NCI-H1092 (cell line): ENCODE measurements at places on chromosomes 6 and 20.

DNA sequence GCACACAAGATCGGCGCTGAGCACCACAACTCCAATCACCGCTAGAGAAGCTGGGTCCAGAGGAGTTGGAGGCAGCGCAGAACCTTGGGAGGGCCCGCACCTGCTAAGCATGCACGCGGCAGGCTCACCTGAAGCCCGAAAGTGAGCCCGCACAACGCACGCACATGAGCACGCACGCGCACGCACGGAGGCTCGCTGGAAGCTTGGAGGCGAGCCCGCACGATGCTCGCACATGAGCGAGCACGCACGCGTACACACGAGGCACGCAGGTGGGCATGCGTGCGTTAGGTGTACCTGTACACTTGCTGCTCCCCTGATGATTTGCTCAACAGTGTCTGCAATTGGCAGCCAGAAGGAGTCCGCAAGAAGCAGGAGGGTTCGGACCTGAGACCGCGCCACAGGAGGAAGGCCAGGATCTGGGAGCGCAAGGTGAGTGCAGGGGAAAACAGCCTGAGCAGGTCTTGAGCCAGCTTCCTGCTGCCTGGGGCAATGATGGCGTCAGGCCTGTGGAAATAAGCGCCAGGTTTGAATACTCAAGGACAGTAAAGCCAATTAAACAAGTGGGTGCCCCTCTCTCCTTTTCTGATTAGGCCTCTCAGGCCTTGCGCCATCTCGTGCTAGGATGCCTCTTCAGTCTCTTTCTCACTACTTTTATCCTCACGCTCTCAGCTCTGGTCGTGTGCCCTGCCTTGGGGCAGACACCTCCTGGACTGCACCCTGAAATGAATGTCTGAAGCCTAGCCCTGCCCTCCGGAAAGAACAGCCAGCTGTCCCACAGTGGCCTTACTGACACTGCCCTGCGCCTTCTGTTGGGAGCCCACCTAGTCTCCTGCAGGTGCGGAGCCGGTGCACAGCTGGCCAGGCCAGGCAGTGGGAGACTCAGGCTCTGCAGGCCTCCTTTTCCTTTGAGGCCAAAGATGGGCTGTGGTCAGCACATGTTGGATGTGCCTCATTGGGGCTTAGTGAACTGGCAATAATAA is 340.4 kb downstream of the CDC5L start:
- DNase-seq: no peak

GRCh38 chr20:33415948-33416347 is 14.6 kb upstream of the CDK5RAP1 start:
- DNase-seq: peak; percentile 13

GRCh38 chr6:113848811-113849210 is 8.3 kb upstream of the MARCKS start:
- no peak for DNase-seq

DNA sequence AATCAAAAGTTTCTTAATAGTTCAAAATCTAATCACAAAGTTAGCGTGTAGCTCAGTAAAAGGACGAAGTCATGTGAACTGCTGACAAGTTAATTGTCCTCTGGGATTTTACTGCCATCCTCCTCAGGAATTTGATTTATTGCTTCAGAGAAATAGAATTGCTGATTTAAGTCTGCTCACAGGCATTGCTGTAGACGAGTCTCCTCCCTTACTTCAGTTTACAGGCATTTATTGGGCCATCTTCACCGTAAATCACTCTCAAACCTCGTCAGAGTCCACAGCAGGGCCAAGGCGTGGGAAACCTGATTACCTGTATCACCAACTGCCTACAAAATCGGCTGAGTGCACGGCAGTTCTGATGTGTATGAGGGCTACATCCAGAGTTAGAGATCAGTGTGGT is 119.1 kb upstream of the PDE10A start:
- DNase-seq: no peak

- DNase-seq: no peak
Observed at GRCh38 chr6:144597511-144597910, 312.4 kb downstream of the UTRN start.

DNA sequence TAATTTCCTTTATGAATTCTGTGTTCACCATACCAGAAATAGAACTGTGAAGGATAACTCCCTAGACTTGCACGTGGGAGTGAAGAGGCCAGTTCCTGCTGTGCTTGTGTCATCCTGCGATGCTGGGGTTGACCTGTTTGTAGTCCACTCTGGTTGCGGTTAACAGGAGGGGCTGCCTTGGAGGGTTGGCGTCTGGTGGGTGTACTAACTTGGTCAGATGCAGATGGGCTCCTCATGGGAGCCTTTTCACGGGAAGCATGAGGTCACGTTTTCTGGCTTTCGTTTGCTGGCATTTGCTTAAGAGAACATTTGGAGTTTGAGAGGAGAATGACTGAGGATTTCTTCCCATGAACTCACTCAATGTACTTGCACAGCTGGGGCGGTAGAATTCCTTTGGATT is 41.2 kb downstream of the IGF2R start:
- DNase-seq: no peak

DNA sequence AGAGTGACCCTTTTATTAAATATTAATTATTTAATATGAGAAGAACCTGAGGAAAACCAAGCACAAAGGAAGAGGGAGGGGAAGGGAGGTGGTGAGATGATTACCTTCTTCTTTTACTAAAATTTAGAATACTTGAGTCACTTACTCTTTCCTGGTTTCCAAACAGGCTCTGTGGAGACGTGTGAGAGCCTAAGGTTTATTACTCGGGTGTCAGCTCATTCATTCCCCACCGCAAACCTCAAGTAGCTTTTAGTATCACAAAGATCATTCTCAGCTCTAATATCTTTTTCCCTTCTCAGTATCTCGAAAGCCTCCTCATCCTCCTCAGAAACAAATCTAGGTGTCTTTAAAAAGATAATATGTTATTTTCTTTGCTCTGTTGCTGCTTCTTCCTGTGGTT is 497.2 kb upstream of the JARID2 start:
- no peak for DNase-seq

DNA sequence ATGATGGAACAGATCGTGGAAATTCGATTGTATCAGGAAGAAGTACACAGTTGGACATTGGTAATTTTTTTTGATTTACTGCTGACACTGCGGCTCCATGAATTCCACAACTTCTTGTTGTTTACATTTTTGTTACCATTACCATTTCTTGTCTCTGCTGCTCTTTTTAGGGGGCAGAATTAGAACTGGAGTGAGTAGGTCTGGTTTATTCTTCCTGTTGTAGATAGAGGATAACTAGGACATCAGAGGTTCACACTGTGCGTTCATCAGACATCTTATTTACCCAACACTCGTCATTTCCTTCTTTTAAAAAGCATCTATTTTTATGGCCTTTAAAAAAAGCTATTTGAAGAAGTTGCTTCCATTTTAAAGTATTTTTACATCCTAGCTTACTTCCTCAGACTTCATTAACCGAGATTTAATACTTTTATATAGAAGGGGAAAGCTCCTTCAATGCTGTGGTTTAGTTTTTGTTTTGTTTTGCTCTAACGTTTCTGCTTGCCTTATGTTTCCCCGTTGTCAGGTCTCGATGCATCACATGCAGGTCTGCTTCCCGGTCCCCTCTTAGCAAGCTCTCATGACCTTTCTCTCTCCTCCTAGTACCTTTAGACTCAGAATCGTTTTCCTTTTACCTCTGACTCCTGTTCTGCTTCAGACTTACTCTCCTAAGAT is 139.1 kb downstream of the ARID1B start:
- no peak for DNase-seq

- no peak for DNase-seq
Observed at GRCh38 chr6:44854712-44855443, 467.4 kb downstream of the CDC5L start.

DNA sequence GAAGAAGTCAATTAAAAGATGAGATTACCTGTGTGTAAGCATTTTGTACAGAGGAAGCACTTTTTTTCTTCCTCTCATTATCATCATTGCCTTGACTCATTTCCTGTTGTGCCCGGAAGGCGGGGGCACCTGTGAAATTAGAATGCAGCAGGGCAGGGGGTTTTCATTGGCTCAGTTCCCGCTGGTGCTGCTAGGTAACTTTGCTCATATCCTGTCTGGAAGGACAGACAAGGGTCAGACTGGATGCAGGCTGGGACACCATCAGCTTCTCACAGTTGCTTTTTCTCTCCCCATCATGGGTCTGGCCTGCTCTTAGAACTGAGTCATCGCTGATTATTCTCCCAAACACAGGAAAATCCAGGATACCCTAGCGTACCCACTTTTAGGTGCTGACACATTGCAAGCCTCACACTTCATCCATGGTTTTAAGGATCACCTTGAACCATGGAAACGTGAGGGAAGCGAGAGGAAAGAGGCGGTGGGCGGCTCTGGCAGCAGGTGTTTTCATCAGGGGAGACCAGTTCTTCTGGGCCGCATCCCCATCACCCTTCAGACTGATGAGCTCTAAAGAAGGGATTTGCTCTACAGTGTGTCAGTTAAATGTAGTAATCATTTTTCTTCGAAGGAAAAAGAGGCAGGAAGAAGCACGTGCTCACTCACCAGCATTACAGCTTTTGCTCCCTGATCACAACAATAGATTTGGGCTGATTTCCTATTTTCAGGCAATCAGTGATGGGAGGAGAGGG is 195.7 kb upstream of the SASH1 start:
- no peak for DNase-seq

GRCh38 chr20:53597030-53597482 is 3.4 kb upstream of the ZNF217 start:
- no peak for DNase-seq

GRCh38 chr6:87395431-87395830 is 12.3 kb upstream of the CFAP206 start:
- DNase-seq: no peak

DNA sequence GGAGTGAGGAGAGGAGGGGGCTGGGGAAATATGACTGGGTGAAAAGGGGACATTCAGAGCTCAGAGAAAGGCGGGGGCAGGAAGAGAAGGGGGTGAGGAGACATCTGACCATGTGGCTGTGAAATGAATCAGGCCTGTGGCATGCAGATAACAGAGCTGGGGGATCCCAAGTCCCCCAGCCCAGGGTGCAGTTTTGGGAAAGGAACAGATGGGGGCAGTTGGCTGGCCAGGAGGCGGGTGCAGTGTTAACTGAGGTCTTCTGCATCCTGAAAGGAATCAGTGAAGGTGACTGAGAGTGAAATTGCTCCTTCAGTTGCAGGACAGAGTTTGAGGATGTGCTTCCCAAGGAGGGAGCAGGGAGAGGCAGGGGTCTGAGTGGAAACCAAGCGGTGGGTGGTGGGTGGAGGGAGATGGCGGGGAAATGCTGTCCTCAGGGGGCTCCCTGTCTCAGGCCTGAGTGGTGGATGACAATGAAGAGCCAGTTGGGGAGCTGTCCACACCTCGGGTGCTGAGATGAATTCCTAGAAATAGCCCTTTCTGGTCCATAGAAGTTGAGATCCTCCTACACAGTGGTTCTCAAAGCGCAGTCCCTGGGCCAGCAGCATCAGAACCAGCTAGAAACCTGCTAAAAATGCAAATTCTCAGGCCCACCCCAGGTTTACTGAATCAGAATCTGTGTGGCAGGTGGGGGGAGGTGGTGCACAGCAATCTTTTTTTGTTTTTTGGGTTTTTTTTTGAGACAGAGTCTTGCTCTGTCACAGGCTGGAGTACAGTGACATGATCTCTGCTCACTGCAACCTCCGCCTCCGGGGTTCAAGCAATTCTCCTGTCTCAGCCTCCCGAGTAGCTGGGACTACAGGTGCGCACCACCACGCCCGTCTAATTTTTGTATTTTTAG is 26.0 kb upstream of the CCDC167 start:
- DNase-seq: no peak

DNA sequence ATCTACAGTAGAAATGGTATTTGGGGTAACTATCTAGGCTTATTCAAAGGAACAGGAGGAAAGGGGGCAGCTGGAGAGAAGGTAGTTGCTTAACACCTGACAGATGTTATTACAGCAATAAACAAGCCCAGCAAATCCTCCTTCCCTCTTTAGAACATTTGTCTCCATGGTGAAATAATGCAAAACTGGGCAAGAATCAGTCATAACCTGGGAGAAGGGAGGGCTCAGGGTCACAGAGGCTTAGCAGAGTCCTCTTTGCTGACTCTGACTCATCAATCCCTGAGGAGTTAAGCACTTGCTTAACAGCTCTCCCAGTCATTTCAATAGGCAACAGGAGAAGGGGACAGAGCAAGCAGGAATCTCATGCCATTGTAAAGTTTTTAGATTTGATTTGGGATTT is 230.3 kb downstream of the IBTK start:
- DNase-seq: no peak

DNA sequence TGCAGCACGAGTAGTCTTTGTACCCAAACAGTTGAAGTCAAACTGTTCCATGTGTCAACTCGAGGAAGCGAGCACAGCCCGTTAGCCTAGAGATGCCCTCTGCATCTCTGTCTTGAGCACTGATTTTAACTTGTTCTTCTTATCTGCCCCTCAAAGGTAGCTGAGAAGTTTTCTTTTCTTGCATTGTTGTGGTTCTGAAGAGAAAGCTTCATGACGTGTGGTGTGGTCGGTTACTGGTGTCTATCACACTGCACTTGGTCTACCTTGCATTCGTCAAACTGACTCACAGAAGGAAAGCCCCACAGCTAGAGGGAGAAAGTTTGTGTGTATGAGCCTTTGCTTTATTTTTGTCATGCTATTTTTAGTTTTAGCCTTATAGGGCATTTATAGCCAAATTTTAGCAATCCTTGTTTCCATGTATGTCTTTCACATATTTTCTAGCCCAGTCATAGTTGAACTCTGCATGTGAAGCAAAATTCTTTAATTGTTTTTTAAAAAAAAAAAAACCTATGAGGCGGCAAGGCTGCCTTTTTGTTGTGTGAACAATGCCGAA is 115.1 kb downstream of the JAG1 start:
- no peak for DNase-seq

- DNase-seq: no peak
Observed at GRCh38 chr6:76817429-76817828, 645.9 kb downstream of the HTR1B start.

- peak; percentile 30 for DNase-seq
Observed at GRCh38 chr20:35617397-35618262, 2.0 kb downstream of the SPAG4 start.

GRCh38 chr20:45044084-45044573 is 56.8 kb downstream of the KCNS1 start:
- peak; percentile 52 for DNase-seq

DNA sequence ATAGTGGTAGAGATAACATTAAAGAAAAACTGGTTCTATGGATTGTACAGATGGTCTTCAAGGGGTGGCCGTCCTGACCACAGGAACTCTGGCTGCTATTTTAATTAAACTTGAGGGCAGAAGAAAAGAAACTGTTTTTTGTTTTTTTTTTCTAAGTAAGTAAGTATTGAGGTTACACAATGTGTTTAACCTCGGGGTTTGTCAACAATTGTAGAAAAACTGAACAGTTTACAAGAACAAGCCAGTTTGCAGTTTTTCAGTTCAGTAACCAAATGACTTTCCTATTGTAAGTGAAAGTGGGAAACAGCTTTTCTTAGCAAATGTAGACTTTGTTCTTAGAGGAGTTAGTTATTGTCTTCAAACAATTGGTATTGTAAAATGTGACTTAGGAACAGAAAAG is 77.0 kb downstream of the PLCB1 start:
- DNase-seq: no peak
